ENCODE measurements at places on chromosomes 12 and 14.

- no peak for DNase-seq
These were observed 86.5 kb upstream of the FOXN3 start for GRCh38 chr14:89503431-89503996.

- DNase-seq = no peak
These were observed 90.5 kb downstream of the KIF26A start for GRCh38 chr14:104228716-104229533.

DNA sequence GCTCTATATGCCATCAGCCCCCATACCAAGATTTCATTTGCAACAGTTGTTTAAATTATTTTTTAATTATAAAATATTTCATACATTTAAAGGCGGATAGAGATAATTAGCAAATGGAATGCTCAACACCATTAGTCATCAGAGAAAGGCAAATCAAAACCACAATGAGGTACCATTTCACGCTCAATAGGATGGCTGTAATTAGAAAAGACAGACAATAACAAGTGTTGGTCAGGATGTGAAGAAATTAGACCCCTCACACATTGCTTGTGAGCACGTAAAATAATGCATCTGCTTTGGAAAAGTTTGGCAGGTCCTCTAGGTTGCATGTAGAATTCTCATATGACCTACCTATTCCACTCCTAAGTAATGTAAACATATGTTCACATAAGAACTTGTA lies 35.3 kb upstream of the EPS8 start:
- no peak for DNase-seq

DNA sequence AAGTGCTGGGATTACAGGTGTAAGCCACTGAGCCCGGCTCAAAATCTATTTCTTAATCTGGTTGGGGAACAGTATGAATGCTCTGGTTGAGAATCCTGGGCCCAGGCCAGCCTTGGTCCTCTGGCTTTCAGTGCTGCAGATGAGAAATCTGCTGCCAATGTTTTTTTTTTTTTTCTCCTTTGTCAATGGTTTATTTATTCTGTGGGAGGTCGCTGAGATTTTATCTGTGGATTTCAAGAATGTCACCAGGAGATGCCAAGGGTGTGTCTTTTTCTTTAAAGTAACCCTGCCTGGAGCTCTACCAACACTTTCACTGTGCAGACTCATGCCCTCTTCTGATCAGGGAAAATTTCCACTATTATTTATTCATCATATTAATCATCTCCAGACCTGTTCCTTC lies 3.6 kb downstream of the SLC25A29 start:
- DNase-seq = no peak

DNA sequence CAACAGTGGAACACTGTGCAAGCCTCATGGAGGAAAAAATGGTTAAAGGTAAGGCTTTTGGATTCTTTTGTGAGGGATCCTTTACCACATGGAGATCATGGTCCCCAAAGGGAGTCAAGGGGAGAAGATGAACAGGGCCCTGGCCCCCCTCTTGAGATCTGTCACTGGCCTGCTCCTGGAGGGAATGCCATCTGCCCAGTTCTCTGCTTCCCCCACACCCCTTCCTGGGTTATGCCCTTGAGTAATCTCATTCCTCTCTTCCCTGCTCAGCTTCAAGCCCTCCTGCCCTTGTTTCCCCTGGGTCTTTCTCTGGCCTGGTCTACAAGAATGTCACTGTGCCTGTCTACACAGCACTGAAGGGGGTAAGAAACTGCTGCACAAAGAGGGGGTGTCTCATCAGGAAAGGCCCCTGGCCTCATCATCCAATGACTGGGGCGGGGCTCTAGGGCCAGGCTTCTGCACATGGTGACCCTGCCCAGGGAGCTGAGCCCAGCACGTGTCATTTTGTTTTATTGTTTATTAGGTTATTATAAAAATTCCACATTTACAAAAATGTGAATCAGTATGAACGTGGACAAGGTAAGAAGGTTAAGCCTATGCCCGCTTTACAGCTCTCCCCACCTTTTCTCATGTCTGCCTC lies 30.3 kb downstream of the PIGH start:
- DNase-seq = no peak

DNA sequence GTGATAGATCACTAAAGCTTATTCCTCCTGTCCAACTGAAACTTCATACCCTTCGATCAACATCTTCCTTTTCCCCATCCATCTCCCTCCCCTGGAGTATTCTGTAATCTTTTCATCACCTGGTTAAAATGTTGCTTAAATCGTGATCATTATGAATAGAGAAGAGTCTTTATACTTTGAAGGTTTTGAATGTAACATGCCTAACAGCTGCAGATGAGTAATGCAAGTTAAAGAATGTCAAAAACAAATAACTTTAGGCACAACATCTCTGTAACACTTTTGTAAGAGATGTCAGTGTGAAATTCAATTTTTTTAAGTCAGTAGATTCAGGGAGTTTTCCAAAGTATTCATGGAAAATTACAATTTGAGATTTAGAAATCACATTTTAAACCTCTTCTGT lies 25.0 kb downstream of the RXYLT1 start:
- no peak for DNase-seq

GRCh38 chr14:77965919-77966435 lies 166.1 kb downstream of the ADCK1 start:
- DNase-seq = no peak

- no peak for DNase-seq
These were observed 290.0 kb upstream of the NOVA1 start for GRCh38 chr14:26887847-26888246.

DNA sequence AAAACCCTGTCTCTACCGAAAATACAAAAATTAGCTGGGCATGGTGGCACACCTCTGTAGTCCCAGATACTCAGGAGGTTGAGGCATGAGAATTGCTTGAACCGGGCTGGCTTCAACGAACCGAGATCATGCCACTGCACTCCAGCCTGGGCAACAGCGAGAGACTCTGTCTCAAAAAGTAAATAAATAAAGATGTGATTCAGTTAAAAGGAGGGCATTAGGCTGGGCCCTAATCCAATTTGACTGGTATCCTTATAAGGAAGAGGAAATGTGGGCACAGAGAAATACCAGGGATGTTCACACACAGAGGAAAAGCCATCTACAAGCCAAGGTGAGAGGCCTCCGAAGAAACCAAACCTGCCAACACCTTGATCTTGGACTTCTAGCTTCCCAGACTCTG lies 10.1 kb upstream of the DCAF4 start:
- no peak for DNase-seq

GRCh38 chr12:68113644-68114043 lies 45.9 kb downstream of the IFNG start:
- DNase-seq = no peak

GRCh38 chr12:107584563-107584962 lies 101.0 kb upstream of the PWP1 start:
- DNase-seq = no peak

DNA sequence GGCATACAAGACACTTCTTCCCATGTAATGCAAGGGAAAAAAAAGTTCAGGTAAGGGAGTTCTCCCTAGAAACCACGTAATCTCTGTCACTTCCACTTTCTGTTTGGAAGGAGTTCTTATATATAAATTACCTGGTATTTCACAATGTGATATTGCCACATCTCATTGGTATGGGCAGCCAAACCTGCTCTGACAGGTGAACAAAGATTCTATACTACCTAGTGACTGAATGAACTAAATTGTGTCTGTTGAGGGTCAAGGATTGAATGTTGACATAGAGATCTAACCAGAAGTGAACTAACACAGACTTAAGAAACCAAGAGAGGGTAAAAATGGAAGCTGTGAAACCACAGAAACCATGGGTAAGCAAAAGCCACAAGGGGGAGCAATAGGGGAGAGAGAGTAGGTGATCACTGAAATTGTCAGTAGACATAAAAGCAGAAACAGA lies 161.3 kb downstream of the RPL10L start:
- DNase-seq = no peak

DNA sequence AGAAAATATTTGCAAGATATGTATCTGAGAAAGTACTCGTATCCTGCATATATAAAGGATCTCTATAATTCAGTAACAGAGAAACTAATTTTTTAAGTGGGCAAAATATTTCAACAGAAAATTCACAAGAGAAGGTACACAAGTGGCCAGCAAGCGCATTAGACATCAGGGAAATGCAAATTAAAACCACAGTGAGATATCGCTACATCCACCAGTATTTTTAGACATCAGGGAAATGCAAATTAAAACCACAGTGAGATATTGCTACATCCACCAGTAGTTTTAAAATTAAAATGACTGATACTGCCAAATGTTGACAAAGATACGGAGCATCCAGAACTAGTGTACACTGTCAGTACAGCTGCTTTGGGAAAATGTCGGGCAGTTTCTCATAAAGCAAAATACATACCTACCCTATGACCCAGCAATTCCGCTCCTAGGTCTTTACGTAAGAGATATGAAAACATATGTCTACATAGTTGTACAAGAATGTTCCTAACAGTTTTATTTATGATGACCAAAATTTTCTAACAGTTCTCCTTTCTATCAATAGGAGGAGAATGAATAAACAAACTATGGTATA lies 2.8 kb upstream of the KCNK13 start:
- no peak for DNase-seq

- DNase-seq = no peak
These were observed 45.7 kb upstream of the PDZRN4 start for GRCh38 chr12:41142376-41142775.

GRCh38 chr14:51131516-51131915 lies 36.6 kb upstream of the TRIM9 start:
- DNase-seq = no peak

- no peak for DNase-seq
These were observed 128.4 kb downstream of the FOXA1 start for GRCh38 chr14:37466623-37467088.

DNA sequence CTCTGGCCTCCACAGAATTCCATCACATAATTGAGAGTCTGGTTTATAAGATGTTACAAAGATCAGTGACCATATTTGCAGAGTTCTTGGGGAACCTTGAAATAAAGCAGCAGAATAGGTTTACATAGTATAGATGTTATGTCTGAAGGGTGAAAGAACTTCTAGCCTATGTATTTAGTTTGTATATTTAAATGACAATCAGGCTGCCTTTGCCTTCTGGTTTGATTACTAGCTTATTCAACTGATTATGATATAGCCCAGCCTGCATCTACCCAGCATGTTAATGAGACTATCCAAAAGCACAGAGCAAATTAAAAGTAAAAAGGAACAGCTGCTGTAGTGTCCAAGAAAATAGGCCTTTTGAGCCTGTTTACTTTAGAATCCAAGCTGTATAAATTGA lies 85.3 kb downstream of the APAF1 start:
- DNase-seq = no peak

DNA sequence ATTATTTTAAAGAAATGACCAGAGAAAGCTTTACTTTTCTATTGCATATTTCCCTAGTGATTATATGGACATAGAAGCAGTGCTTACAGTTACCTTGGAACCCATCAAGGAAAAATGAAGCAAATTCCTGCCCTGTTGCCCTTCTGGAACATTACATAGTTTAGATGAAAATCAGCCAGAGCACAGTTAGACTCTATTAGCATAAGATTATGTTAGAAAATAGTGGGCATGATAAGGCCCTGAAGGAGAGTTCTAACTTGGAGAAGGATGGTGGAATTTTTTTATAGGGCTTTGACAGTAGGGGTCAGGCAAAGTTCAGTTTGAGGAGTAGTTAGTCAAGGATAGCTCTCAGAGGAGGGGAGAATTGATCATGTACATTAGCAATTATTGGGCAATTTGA lies 74.3 kb downstream of the FUT8 start:
- DNase-seq = no peak

DNA sequence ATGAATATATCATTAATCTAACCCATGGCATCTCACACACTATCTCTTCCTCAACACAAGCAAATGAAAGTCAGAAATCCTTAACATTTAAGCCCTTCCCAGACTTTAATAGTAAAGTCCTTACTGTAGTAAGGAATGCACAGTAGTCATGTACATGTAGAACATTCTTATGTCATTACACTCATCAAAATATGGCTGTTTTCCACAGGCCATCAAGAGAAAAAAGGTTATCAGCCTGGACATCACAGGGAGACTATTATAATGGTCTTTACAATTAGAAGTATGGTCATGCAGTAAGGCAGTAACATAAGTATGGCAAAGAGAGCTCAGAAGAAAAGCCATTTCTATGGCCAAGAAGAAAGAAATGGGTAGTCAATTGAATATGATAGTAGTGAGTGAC lies 121.2 kb downstream of the SLC6A15 start:
- DNase-seq = no peak

DNA sequence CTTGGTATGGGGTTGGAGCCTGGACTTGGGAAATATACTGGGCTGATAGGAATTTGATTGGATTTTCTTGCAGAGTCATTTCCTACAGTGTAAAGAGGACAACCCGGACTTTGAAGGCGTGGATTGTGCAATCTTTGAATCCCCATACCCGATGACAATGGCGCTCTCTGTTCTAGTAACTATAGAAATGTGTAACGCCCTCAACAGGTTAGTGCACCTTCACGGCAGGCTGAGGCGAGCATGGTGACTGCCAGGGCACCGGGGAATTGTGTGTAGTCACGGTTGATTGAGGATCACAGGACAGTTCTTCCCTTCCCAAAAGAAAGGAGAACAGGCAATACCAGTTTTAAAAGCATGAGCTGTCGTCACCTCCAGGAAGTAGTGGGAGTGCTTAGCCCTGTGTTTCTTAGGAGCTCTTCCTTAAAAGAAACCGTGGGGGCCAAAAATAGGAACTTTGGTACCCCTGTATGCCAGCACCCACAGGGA lies 58.3 kb downstream of the ANAPC7 start:
- no peak for DNase-seq

GRCh38 chr12:55823419-55823818 lies 5.6 kb downstream of the ORMDL2 start:
- no peak for DNase-seq

Data from thoracic aorta (tissue), 2 donors.